LoVo (cell line): ENCODE measurements at places on chromosomes 2 and 18.

GRCh38 chr2:128304715-128305554 is 13.7 kb downstream of the HS6ST1 start:
- DNase-seq = peak; percentile 44

DNA sequence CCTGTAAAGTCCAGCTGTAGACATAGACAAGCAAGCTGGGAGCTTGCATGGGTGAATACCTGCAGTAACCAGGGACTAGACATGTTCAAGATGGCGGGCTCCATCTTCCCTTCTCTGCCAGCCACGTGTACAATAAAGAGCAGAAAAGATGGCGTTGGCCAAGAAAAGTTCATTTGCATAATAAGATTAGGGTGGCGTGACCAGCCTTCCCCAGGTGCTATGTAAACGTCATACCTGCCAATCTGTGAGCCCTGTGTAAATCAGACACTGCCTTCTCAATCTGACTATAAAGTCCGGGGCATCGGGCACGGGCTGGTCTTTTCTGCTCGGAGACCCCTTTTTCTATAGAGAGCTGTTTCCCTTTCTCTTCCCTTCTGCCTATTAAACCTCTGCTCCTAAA is 101.6 kb upstream of the XPO1 start:
- DNase-seq = no peak

DNA sequence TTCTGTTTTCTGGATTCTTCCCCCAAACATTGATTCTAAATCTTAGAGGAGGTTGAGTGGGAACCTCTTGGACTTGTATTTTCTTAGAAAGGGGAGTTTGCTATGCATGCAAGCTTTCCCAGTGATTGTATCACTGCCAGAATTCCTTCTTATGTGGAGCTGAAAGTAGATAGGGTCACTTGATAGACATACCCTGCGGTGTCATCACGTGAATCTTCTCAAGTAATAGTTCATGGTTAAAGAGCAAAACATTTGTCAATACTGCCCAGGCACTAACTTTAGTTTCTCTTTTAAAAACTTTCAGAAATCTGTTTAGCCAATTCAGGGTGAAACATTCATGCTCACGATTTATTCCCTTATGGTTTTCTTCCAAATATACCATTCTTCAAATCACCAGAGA is 6.4 kb downstream of the PMAIP1 start:
- DNase-seq = no peak

DNA sequence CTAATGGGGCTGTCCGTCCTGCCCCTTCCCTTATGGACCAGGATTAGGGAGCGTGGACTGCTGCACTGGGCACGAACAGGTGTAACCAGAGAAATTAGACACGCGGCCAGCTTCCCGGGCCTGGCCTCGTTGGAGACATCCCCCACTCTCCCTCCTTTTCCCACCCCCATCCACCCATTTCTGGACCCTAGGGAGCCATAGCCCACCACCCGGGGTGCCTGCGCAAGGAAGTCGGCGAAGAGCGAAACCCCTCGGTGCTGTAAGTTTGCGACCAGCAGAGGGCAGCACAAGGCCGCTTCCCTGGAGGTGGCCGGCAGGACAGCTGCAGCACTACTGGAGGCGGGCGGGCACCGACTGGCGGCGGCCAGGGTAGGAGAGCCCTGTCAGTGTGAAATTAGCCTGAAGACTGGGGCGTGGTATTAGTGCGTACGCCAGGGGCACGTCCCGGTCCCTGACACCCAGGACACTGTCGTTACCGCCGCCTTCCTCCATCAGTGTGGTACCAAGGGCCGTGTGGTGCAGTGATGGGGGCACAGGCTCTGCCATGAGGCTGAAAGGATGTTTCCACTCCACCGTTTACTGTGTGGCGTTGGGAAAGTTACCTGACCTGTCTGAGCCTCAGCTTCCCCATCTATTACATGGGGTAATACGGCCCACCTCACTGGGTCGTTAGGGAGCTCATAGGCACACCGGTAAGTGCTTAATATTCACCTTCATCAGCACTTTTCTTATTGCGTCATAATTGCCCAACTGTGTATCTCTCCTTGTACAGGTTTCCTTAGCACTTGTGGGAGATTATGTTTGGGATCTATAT is 36.0 kb upstream of the CD207 start:
- DNase-seq = peak; percentile 84

- no peak for DNase-seq
Observed at GRCh38 chr18:79608535-79608934, 71.1 kb upstream of the CTDP1 start.

GRCh38 chr2:64008434-64009009 is 10.7 kb downstream of the VPS54 start:
- DNase-seq = no peak

GRCh38 chr2:217880287-217880889 is 122.4 kb downstream of the TNS1 start:
- no peak for DNase-seq

DNA sequence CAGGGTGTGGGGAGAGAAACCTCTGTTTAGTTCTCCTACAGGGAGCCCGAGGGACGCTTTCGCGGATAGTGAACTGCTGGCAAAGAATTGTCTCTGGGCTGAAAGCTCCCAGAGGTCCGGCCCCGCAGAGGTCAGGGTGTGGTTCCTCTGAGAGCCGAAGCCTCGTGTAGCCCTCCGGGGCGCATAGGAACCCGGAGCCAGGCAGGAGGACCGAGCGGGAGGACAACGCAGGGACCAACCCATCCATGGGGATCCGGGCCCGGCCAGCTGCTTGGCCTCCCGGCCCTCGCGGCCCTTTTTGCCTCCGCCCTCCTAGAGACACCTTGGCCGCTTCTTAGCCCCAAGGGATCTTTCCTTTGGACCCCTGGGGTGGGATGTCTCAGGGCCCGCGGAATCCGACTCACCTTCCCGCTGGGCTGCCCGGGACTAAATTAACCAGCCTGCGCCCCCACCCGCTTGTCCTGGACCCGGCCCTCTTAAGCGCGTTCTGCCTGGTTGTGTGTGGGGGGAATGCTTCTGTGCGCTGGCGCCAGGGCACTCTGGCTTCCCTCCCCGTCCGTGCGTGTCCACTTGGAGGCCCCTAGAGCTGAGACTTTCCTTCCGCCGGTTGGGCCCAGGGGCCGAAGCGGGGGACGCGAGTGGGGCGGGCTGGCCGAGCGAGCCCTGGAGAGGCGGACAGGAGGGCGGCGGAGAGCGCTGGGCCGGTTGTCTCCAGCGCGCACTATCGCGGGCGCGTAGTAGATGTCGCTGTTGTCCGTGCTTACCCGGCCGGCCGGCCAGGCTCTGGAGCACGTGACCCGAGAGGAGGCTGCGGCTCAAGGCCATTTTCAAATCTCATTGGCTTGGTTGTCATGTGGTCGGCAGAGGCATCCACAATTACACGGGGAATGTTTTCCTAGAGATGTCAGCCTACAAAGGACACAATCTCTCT is at the start of gene HOXD10:
HOXD10 (plus strand) TSS at position 896 of the 931 bp plus-strand sequence. CDS start 56 bp downstream, outside the sequence.
- DNase-seq = no peak

GRCh38 chr2:84276590-84277255 is 182.4 kb downstream of the SUCLG1 start:
- DNase-seq = peak; percentile 43

- DNase-seq = no peak
Observed at GRCh38 chr18:36780748-36781147, 48.1 kb downstream of the TPGS2 start.

DNA sequence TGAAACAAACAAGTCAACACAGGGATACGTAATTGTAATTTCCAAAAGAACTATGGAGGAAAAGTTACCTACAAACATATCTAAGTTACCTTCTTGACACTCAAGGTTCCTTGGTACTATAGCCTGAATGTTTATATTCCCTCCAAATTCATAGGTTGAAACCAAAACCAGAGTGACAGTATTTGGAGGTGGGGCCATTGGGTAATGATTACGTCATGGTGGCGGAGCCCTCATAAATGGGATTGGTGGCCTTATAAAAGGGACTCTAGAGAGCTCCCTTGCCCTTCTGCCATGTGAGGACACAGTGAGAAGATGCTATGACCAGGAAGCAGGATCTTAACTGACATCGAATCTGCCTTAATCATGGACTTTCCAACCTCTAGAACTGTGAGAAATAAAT is 87.3 kb downstream of the PMAIP1 start:
- DNase-seq = no peak
